ENCODE measurements at places on chromosomes 11 and 22.

DNA sequence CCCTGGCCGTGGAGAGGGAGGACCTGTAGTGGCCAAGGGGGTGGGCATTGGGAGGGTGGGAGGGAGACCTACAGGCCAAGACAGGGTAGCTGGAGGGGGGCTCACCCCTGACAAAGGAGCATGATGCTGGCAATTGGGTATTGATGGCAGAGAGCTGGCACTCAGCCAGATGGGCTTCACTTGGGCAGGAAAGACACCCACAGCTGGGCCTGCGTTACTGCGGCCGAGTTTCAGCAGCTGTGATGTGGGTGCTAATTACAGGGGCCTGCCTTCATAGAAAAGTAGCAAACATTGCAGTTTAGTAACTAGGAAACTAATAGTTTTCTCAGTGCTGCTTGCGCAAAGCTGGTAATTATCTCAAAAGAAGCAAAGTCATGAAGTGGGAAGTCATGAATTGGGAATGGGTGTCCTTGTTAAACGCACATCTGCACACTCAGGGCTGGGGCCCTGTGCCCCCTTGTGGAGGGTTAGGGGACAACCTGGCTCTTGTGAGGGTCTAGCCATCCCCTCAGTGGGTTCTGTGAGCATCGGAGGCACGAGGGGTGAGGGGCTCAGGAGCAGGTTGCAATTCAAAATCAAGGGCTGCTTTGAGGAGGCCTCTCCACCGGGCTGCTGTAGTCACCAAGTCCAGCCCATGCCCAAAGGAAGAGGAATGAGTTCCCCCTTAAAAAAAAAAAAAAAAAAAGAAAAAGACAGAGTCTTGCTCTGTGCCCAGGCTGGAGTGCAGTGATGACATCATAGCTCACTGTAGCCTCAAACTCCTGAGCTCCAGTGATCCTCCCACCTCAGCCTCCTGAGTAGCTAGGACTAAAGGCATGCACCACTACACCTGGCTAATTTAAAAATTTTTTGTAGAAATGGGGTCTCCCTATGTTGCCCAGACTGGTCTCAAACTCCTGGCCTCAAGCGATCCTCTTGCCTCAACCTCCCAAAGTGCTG, 24.4 kb upstream of the TXNRD2 start:
- DNase-seq: no peak

- DNase-seq: no peak
Measured at GRCh38 chr11:97990162-97990920, 1030.4 kb upstream of the CNTN5 start.

DNA sequence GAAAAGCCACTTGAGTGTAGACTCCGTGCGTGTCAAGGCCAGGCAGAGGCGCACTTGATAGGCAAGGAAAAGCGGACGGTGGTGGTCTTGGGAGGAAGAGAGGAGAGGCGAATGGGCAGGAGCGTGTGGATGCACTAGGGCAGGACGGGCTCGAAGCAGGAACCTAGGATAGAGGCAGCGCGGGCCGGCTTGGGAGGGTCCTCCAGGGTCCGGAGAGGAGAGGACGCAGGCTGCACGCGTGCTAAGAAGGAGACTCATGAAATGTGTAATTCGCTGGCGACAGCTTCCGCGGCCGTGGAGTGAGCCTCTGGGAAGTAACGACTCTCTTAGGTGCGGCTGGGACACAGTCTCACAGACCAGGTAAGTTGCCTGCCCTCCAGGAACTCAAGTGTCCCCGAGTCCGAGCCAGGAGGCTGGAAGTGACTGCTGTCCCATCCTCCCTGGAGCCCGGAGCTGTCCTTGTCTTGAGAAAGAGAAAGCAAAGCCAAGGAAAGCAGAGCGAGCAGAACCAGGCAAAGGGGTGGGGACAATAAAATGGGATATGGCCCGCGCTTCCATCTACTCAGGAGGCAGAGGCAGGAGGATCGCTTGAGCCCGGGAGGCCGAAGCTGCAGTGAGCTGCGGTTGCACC, 874 bp upstream of the IL17RA start:
- DNase-seq: no peak

GRCh38 chr11:126181939-126182730, 29.3 kb downstream of the RPUSD4 start:
- DNase-seq: no peak

GRCh38 chr22:47994601-47995263, 1232.3 kb downstream of the TBC1D22A start:
- no peak for DNase-seq

DNA sequence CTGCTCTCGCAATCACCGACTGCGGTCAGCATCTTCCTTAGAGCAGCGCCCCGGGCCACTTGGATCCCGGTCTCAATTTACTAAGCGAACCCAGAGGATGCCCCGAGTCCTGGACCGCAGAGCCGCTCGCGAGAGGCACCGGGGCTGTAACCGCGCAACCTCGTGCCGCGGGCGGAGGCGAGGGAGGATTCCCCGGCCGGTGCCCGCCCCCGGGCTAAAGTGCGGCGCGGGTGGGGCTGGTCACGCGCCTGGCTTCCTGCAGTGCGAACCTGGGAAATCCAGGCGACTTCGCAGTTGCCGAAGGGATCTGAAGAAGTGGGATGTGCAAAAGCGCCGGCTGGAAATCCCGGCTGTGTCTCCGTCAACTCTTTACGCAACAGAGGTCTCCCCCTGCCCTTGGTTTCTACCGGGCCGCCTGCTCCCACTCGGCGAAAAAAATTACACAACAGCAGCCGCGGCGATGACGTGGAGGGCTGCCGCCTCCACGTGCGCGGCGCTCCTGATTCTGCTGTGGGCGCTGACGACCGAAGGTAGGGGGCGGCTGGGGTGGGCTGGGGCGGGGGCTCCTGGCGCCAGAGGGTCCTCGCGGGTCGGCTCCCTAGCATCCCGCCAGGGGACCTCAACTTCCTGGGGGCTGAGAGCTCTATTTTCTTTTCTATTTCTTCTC, at the start of gene NCR3LG1:
NCR3LG1 (plus strand) TSS at position 291 of the 667 bp plus-strand sequence; CDS start at position 461, 170 bp downstream.
- DNase-seq: no peak

- DNase-seq: no peak
Measured at GRCh38 chr11:95503047-95503446, 272.0 kb upstream of the SESN3 start.

GRCh38 chr11:101860696-101861427, 53.9 kb upstream of the CEP126 start:
- DNase-seq: no peak

GRCh38 chr11:61639816-61640443, 40.3 kb upstream of the DAGLA start:
- no peak for DNase-seq

DNA sequence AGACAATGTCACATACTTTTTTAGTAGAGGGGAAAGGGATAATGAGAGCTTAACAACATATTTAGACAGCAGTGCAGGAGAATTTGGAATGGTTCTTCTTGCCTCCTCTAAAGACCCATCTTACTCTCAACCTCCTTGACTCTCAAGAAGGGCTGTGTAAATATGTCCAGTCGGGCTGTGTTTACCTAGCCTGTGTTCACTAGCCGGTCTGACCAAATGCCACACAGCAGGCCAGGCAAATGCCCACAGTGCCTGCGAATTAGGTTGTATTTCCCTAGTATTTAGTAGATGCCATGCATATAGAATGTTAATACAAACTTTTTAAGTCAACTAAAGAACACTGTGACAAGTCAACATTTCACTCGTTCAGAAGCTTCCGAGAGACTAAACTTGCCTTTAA, 51.4 kb upstream of the MTMR2 start:
- DNase-seq: no peak

All from cerebellar nuclear complex (tissue), 1 donor.